Stimulated activated naive CD4-positive, alpha-beta T cell (primary cell): ENCODE measurements at places on chromosomes 4 and X.

- no peak for DNase-seq
Observed at GRCh38 chr4:75038376-75038775, 105.5 kb downstream of the PARM1 start.

DNA sequence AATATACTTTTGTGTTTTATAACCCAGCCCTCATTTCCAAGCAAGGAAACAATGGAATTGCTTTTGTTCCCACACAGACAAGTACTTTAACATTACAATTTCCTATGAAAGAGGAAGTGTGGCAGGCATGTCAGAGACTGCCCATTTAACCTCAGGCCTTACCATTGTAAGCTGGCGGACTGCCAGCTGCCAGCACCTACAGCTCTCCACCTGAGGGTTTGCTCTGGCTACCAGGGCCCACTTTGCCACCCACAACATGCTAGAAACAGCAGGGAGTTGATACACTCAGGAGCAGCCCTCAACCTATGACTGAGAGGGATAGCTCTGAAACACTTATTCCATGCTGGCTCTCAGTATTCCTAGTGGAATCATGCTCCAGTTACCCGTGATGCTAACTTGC, 152.3 kb upstream of the PRDX4 start:
- no peak for DNase-seq

GRCh38 chr4:11675051-11675800, 246.5 kb upstream of the HS3ST1 start:
- no peak for DNase-seq

GRCh38 chr4:69984030-69984443, 11.7 kb upstream of the STATH start:
- no peak for DNase-seq

GRCh38 chrX:38206542-38206941, 14.1 kb downstream of the SRPX start:
- no peak for DNase-seq

GRCh38 chr4:112063260-112063659, 82.0 kb upstream of the FAM241A start:
- no peak for DNase-seq

GRCh38 chr4:149572716-149573115, 242.9 kb downstream of the IQCM start:
- no peak for DNase-seq

- DNase-seq = no peak
Observed at GRCh38 chr4:145935253-145936141, 3.1 kb downstream of the ZNF827 start.

- no peak for DNase-seq
Observed at GRCh38 chrX:20143111-20143510, 1.5 kb upstream of the EIF1AX start.

GRCh38 chrX:67004451-67004850, 365.6 kb upstream of the EDA2R start:
- no peak for DNase-seq

- no peak for DNase-seq
Observed at GRCh38 chr4:23768541-23768940, 121.3 kb downstream of the PPARGC1A start.

DNA sequence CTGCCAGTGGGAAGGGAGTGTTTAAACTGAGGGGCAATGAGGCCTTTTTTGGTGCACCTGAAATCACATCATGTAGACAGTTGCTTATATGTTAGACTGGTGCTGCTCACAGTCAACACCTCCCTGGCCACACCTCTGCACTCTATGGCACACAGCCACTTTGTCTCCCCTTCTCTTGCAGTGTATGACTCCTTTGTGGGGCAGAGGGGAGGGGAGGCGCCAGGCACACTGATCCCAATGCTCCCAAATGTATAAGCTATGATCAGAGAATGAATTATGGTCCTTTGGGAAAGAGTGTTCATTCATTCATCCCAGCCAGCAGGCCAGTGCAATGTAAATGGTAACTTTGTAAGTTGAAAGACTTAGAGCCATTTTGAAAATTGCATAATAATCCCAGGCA, 4.6 kb upstream of the GPC3 start:
- no peak for DNase-seq

GRCh38 chrX:47958761-47959342, 44.9 kb downstream of the ZNF182 start:
- peak; percentile 14 for DNase-seq

DNA sequence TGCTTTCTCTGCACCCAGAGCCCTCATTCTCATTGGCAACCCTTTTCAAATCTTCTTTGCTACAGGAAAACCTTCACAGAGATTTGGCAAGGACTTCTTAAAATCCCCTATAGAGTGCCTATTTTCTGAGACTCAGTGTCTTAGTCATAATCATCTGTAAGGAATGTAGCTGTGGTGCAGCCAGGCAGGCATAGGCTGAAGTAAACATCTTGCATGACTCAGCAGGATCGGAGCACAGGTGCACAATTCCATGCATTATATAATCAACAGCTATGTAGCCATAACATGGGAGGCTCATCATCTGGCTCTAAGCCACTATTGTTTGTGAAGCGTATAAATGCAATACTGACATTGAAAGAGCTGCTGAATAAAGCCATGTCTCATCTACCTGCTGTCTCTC, 368.8 kb downstream of the MAGEE1 start:
- no peak for DNase-seq

- DNase-seq = no peak
Observed at GRCh38 chr4:145130788-145131399, 32.8 kb downstream of the ABCE1 start.

DNA sequence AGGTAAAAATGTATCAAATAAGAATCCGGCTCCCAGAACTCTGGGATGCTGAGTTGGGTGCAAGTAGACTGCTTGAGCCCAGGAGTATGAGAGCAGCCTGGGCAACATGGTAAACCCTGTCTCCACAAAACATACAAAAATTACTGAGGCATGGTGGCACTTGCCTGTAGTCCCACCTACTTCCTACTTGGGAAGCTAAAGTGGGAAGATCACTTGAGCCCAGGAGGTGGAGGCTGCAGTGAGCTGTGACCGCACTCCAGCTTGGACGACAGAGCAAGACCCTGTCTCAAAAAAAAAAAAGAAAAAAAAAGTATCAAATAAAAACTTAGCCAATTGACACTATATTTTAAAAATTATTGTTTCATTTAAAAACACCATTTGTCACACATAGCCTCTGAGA, 84.4 kb downstream of the FBXW7 start:
- no peak for DNase-seq
